NCI-H1417 treated with DMSO at 0.1 percent for 48 hours (cell line): ENCODE measurements at places on chromosomes 6 and 20.

- no peak for DNase-seq
Observed at GRCh38 chr6:11595903-11596302, 58.4 kb downstream of the TMEM170B start.

DNA sequence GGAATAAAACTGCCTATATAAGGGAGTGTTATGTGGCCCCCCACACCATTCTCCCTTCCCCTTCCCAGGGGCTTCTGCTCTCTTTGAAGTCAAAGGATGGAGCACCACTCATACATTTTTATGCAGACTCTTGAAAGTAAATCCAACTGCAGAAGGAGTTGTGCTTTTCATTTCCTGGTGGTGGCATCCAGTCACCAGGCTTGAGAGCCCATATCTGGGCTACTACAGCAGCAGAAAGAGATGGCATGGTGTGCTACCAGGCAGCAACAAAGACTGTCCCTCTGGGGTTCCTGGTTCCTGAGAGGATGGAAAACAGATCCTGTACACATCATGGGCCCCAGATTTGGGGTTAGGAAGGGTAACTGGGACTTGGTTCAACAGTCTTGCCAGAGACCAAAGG is 226.4 kb downstream of the CLIC5 start:
- DNase-seq, result no peak

DNA sequence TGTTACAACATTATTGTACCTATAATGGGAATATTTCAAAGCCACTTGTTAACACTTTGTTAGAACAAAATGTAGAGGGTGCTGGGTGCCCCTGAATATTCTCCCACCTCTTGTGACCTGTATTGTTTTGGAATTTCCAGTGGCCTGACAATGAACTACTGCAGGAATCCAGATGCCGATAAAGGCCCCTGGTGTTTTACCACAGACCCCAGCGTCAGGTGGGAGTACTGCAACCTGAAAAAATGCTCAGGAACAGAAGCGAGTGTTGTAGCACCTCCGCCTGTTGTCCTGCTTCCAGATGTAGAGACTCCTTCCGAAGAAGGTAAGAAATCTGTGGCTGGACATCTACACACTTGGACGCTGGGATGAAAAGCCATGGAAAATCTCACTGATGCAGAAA is 28.9 kb downstream of the PLG start:
- DNase-seq, result no peak

DNA sequence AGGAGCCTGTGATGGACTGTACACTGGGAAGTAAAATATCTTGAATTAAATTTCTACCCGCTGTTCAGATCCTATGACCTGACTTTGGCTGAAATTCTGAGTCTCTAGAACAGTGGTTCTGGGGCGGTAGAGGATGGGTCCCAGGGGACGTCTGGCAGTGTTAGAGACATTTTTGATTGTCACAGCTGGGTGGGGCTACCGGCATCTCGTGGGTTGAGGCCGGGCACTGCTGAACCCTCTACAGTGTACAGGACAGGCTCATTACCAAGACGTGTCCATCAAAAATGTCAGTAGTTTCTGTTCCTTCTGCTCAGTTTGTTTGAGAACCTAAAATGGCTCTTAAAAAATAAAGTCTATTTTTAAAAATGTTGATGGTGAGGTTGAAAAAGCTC is 11.5 kb upstream of the RPS6KA2 start:
- DNase-seq, result no peak

DNA sequence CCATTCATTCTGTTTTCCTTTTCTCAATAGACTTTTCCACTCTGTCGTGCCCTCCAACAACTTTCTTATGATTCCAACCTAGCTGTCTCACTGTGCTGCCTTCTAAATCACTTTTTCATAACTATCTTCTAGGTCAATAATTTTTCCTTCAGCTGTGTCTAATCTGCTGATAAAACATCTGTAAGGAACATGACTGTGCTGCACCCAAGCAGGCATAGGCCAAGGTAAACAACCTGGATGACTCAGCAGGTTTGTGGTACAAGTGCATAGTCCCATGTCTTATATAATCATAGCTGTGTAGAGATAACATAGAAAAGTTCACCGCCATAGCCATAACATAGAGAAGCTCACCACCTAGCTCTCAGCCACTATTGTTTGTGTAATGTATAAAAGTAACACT is 332.3 kb downstream of the PLCB1 start:
- no peak for DNase-seq

DNA sequence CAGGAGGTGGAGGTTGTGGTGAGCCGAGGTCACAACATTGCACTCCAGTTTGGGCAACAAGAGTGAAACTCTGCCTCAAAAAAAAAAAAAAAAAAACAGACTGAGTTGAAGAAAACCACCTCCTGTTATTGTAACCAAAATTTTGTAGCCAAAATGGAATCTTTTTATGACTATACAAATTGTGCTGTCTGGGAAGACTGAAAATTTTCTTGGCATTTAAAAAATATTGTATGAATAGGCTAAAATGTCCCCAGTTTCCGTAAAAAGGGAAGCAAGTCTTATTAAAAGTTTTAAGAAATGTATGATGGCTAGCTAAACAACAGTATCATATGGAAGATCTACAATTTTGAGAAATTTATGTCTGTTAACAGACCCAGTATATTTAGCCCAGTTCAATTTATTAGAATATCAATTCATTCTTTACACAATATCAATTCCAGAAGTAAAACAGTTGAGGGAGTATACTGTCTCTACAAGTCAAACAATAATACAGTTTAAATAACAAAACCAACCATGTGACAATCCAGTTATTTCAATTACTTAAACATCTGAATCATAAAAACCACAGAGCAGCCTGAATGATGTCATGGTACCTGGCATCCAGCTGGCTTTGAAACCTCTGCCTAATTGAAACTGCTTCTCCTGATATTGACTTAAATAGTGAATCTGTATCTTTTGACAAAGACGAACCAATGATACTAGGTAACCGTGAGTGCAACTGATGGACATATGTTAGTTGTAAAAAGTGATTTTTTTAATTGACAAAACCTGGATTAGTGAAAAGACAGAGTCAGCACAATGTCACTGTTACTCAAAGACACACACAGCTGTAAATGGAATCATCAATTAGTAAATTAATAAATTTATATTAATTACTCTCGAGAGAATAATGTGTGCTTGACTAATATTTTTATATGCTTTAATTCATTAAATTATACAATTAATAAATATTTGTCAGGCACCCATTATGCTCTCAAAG is 166.6 kb upstream of the MARCKS start:
- no peak for DNase-seq
